ENCODE measurements at places on chromosomes 3 and 15.

- no peak for DNase-seq
Measured at GRCh38 chr3:196165850-196166249, 45.4 kb downstream of the ZDHHC19 start.

- no peak for DNase-seq
Measured at GRCh38 chr15:69843900-69844304, 253.8 kb downstream of the TLE3 start.

DNA sequence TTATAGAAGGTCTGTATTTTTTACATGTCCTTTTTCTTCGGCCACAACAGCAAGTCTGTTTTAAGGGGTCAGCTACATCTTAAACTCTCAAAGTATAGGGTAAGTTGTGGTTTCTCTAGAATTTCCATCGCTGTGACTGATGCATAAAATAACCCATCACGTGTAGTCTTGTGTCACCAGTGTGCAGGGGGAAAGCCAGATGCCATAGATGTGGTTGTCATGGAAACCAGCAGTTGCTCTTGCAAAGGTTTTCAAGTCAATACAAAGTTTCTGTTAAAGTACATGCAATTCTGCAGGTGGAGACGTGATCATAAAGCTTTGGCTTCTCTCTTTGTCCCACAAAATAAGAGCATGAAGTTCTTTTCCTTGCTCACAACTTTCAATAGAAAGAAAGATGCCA is 210.3 kb upstream of the ONECUT1 start:
- DNase-seq, result no peak

DNA sequence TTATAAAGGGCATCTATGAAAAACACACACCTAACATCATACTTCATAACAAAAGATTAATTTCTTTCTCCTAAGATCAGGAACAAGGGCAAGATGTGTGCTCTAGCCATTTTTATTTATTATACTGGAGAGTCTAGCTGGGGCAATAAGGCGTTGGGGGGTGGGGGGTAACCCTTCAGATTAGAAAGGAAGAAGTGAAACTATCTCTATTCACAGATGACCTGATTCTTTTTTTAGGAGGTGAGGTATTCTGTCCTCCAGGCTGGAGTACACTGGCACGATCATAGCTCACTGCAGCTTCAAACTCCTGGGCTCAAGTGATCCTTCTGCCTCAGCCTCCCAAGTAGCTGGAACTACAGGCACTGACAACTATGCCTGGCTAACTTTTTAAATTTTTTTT is 89.5 kb upstream of the MANF start:
- no peak for DNase-seq

All from activated gamma-delta T cell treated with Interleukin-2 at 50 U/mL for 16 hours (primary cell).